Vein endothelial cell (primary cell): ENCODE measurements at places on chromosomes 12 and 14. TPM values are rescaled to one million over a fixed set of nuclear protein-coding genes. Genes with fewer than 3 reads are reported as not detected.

Gene IL31
- not detected in 2 replicates for total RNA-seq

Gene FAM186B
- 0.48 and 0.65 TPM in 2 replicates for total RNA-seq

Gene TAS2R42
- total RNA-seq, result not detected in 2 replicates

Gene KRT78
- total RNA-seq, result not detected in 2 replicates

Gene GPR84
- 0.38 TPM in 1 of 2 replicates, not detected in the other for total RNA-seq

Gene OTX2
- not detected in 2 replicates for total RNA-seq

Gene EIF2B2
- total RNA-seq, result 79.4 and 187 TPM in 2 replicates

Gene HVCN1
- total RNA-seq, result 1.6 and 2.9 TPM in 2 replicates

Gene PUS1
- total RNA-seq, result 15.7 and 18.0 TPM in 2 replicates

Gene TBX5
- not detected in 2 replicates for total RNA-seq

Gene DPPA3
- not detected in 2 replicates for total RNA-seq

Gene NANOG
- not detected in 2 replicates for total RNA-seq

Gene DDX55
- 22.7 and 25.2 TPM in 2 replicates for total RNA-seq
